ENCODE measurements at places on chromosomes 13 and 19.
A peak's percentile ranks its signal among the peaks of the same experiment; 100 is the strongest.

- DNase-seq: no peak
Observed at GRCh38 chr13:53612200-53612599, 583.6 kb downstream of the OLFM4 start.

- DNase-seq: no peak
Observed at GRCh38 chr13:111925146-111925875, 141.6 kb upstream of the SOX1 start.

DNA sequence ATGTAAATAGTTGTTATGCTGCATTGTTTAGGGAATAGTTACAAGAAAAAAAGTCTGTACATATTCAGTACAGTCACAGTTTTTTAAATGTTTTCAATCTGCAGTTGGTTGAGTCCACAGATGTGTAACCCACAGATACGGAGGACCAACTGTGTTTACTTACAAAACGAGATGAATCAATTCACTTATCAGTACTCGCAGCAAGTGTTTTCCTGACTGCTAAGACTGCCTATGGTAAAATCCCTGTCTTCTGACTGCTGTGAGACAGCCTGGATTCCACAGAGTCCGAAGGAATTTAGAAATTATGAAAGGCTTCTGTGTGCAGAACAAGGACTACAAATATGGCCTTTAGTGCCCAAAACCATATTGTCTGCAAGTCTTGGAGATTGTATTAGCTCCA, 45.7 kb upstream of the C1QTNF9 start:
- no peak for DNase-seq

DNA sequence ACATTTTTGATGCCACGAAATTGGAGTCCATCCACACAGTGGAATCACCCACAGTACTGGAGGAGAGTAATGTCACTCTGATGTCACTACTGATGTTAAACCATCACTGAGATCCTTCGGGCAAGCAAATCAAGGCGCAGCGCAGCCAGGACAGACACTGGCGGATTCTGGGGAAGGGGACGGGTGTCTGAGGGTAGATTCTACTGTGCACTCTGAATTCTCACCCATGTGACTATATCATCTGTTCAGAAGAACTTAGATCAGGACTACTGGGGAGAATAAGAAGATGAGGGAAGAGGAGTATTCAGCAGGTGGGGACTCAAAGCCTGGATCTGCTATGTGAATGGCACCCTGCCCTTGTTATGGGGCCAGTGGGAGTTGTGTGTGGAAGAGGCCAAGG, 12.6 kb upstream of the SIGLEC6 start:
- no peak for DNase-seq

GRCh38 chr13:32415019-32415418, 12.9 kb downstream of the N4BP2L1 start:
- DNase-seq: no peak

- no peak for DNase-seq
Observed at GRCh38 chr13:33111414-33112110, 95.3 kb downstream of the KL start.

- peak; percentile 74 for DNase-seq
Observed at GRCh38 chr13:106917673-106918556, 350.0 kb upstream of the ARGLU1 start.
